Left renal pelvis (tissue), 4 donors: ENCODE measurements at places on chromosomes 4 and X. TPM values are rescaled to one million over a fixed set of nuclear protein-coding genes. Genes with fewer than 3 reads are reported as not detected.

Gene SLC16A2
- 30.1 TPM for polyA plus RNA-seq

Gene MAGEB17
- 0.11 TPM for polyA plus RNA-seq

Gene SSX4B
- not detected for polyA plus RNA-seq

Gene CMC4
- 5.9 TPM for polyA plus RNA-seq

Gene PAGE4
- 1.3 TPM for polyA plus RNA-seq

Gene CT83
- not detected for polyA plus RNA-seq

Gene HTATSF1
- polyA plus RNA-seq: 107 TPM

Gene FAM200B
- 70.9 TPM for polyA plus RNA-seq

Gene GAGE12J
- polyA plus RNA-seq: not detected

Gene CXCL8
- polyA plus RNA-seq: 25.4 TPM

Gene OPN1LW
- not detected for polyA plus RNA-seq

Gene LDB2
- polyA plus RNA-seq: 92.7 TPM

Gene CSN1S1
- polyA plus RNA-seq: not detected

Gene PRRG3
- 9.6 TPM for polyA plus RNA-seq

Gene TMPRSS11E
- polyA plus RNA-seq: 0.10 TPM

Gene ITGB1BP2
- 3.3 TPM for polyA plus RNA-seq

Gene SLC9B1
- polyA plus RNA-seq: 3.2 TPM

Gene TEX13B
- not detected for polyA plus RNA-seq

Gene TLR6
- polyA plus RNA-seq: 0.85 TPM

Gene REELD1
- 0.23 TPM for polyA plus RNA-seq

Gene PROM1
- polyA plus RNA-seq: 41.0 TPM

Gene ARX
- polyA plus RNA-seq: not detected

Gene SPANXN4
- polyA plus RNA-seq: not detected

Gene TNMD
- 2.3 TPM for polyA plus RNA-seq

Gene RAB33A
- 0.66 TPM for polyA plus RNA-seq

Gene HHIP
- polyA plus RNA-seq: 3.0 TPM

Gene PCDH19
- 2.7 TPM for polyA plus RNA-seq

Gene ARR3
- 0.23 TPM for polyA plus RNA-seq

Gene VCX3B
- polyA plus RNA-seq: not detected

Gene RPS6KA6
- polyA plus RNA-seq: 8.1 TPM

Gene TNIP3
- 0.18 TPM for polyA plus RNA-seq

Gene FAM13A
- 31.1 TPM for polyA plus RNA-seq

Gene IQCM
- polyA plus RNA-seq: not detected

Gene BLTP1
- 69.1 TPM for polyA plus RNA-seq

Gene MAGT1
- 101 TPM for polyA plus RNA-seq

Gene NAT8L
- polyA plus RNA-seq: 1.6 TPM

Gene CAMK2D
- polyA plus RNA-seq: 89.9 TPM

Gene DGAT2L6
- not detected for polyA plus RNA-seq

Gene KCTD8
- polyA plus RNA-seq: 4.4 TPM

Gene GC
- polyA plus RNA-seq: 0.40 TPM

Gene ASB12
- polyA plus RNA-seq: 0.66 TPM

Gene TMPRSS11B
- polyA plus RNA-seq: 0.09 TPM

Gene ABLIM2
- 1.8 TPM for polyA plus RNA-seq

Gene FOXO4
- polyA plus RNA-seq: 22.0 TPM

Gene CT45A5
- not detected for polyA plus RNA-seq

Gene MND1
- polyA plus RNA-seq: 22.7 TPM

Gene GAB3
- polyA plus RNA-seq: 2.2 TPM

Gene SPACA5
- polyA plus RNA-seq: not detected

Gene DRD5
- not detected for polyA plus RNA-seq

Gene CORIN
- polyA plus RNA-seq: 6.6 TPM

Gene SPINK2
- polyA plus RNA-seq: not detected

Gene NOP14
- 18.0 TPM for polyA plus RNA-seq

Gene RBM46
- 0.13 TPM for polyA plus RNA-seq

Gene CCDC158
- 0.82 TPM for polyA plus RNA-seq

Gene TCP11X1
- polyA plus RNA-seq: not detected

Gene USP17L11
- polyA plus RNA-seq: not detected

Gene MTCP1
- polyA plus RNA-seq: 15.1 TPM

Gene GABRE
- 7.3 TPM for polyA plus RNA-seq

Gene PRKG2
- 1.5 TPM for polyA plus RNA-seq

Gene POU4F2
- not detected for polyA plus RNA-seq
